NCI-H1930 (cell line): ENCODE measurements at places on chromosomes 11 and 22.

- peak; percentile 87 for DNase-seq
Measured at GRCh38 chr11:76208438-76209374, 2.4 kb upstream of the WNT11 start.

DNA sequence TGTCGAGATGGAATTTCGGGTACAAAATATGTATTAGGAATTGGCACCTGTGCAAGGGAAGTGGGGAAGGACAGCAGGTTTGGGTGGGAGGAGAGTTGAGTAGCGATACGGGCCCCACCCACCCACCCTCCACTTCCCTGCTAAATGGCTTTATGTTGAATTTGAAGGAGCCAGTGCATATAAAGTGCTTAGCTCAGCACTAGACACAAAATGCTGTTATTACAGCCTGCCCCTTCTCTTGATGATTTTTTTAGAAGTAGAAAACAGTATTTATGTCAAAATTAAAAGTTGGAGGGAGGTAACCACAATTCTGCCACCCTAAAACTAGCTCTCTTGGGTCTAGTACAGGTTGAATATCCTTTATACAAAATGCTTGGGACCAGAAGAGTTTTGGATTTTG lies 59.3 kb upstream of the SUSD2 start:
- no peak for DNase-seq

DNA sequence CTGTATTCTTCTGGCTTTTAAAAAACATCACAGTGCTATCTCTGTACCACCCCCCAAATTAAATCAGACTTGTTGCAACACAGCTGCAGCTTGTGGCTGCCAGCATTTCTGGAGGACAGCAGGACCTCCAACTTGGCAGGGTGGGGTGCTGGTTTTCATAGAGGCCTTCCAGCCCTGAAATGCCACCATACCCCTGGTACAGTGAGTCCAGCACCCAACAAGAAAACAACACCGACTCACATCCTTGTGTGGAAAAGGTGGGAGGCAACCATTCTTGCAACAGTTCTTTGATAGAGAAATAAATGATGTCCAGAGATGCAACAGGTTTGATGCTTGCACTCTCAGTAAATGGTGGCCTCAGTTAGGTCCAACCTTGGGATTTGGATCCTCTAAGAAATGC lies 96.0 kb downstream of the ABTB2 start:
- no peak for DNase-seq

- DNase-seq, result no peak
Measured at GRCh38 chr11:106177311-106177710, 99.8 kb downstream of the AASDHPPT start.
